ENCODE measurements at places on chromosomes 5 and 9. TPM values are rescaled to one million over a fixed set of nuclear protein-coding genes. Genes with fewer than 3 reads are reported as not detected.

HINT2 gene
- total RNA-seq: 68.6 TPM

CCNB1 gene
- total RNA-seq: 54.7 TPM

LPAR1 gene
- 30.3 TPM for total RNA-seq

S1PR3 gene
- 0.87 TPM for total RNA-seq

GDNF gene
- total RNA-seq: 0.94 TPM

LURAP1L gene
- 31.8 TPM for total RNA-seq

SNAPC4 gene
- total RNA-seq: 7.6 TPM

PLPP1 gene
- 132 TPM for total RNA-seq

CHSY3 gene
- 0.73 TPM for total RNA-seq

CEL gene
- total RNA-seq: 1.6 TPM

RMRP gene
- total RNA-seq: 9,213 TPM

TLE1 gene
- total RNA-seq: 47.3 TPM

Measured in mucosa of descending colon (tissue), 3 donors.